ENCODE measurements at places on chromosomes 11 and 22.

DNA sequence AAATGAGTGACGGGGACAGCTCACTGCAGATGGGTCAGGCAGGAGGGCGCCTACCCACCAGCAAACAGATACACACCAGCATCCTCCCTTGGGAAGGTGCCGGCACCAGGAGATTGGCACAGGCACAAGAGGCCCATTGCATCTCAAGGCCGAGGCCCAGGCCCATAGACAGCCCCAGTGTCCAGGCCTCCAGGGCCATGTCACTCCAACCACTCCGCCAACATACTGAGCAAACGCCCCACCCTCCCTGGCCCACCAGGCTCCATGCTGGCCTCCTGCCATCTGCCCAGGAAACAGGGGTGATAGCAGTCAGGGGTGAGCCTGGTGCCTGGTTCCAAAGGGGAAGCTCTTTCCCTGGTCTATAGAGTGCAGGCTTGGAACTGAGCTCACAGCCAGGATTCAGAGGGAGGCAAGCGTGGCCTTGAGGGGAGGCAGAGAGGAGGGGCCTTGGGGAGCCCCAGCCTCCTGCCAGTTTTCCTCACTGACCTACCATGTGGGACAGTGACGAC, 34.7 kb downstream of the PISD start:
- no peak for DNase-seq

GRCh38 chr11:47466701-47467250, 17.8 kb upstream of the RAPSN start:
- DNase-seq: no peak

- no peak for DNase-seq
Measured at GRCh38 chr11:94142308-94143281, 14.0 kb downstream of the PANX1 start.

DNA sequence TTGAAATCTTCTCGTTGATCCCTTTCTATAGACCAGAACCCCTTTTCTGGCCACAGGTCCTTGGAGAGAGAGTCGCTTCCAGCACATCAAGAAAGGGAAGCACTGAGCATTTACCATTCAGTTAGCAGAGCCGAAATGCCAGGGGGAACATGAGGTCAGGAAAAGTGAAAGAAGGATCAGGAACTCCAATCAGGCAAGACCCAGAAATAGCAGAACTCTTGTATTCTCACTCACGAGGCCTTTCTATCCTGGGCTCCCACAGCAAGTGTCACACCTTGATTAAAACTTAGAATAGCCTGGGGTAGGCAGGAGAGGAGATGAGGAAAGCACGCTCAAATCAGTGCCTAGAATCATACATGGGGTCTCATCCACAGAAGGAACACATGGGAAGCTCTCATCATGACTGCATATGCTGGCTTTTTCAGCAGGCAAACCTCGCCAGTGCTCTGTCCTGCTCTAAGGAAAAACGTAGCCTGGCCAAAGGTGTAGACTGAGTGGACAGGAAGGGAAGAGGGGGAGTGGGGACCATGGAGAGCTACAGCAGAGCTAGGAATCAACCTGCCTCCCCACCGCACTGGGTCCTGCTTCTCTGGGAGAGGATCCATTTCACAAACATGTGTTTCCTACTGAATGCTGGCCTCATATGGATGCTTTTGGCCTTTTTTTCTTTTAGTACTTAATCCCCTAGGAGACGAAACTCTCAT, 40.5 kb downstream of the OPCML start:
- DNase-seq: no peak

DNA sequence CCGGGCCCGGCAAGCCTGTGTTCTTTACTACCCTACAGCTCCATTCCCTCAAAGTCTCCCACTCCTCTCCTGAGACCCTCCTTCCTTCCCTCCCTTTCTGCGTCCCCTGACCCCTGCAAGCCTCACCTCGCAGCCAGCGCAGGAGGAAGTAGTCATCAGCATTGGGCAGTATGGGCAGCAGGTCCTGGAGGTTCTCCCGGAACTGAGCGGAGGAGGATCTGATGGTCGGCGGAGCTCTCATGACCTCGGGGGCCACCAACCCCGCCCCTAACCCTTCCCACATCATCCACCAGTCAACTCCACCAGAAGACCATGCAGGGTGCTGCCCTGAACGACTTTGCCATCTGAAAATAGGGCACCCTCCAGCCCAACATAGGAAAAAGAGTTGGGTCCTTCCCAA, 1.9 kb downstream of the SEC14L4 start:
- no peak for DNase-seq

DNA sequence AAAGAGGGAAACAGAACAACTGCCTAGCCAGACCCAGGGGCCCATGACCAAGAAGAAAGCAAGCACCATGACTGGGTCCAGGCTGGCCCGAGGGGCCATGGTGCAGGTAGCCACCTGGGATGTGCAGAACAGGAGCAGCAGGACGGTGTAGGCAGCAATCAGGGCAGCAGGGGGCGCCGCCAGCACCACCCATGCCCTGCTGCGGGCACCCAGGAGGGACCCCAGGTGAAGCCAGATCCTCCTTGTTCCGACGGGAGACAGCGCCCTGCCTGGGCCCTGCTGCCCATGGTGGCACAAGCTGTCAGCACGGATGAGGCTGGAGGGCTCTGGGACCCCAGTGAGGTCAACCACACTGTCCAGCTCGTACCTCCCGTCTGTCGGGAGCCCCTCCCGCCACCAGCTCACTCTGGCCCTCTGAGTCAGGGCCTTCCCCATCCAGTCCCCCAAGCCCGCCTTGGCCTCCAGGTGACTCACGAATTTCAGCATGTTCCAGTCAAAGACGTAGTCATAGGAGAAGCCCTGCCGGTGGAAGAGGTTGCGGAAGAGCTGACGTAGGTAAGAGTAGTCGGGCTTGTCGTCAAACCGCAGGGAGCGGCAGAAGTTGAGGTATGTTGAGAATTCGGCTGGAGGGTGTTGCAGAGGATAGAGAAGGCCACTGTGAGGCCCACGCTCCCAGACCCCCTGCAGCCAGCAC, 18.8 kb downstream of the CSNK1E start:
- peak; percentile 69 for DNase-seq

GRCh38 chr11:14424096-14424495, 65.1 kb upstream of the RRAS2 start:
- no peak for DNase-seq

GRCh38 chr22:19941365-19942082, at the start of the genes COMT and TXNRD2:
Gene COMT (plus strand): TSS chr22:19941772. CDS start chr22:19962527, 20,755 bp downstream.
Gene TXNRD2 (minus strand): TSS chr22:19941818. CDS start chr22:19941803, 15 bp downstream.
- peak; percentile 81 for DNase-seq

DNA sequence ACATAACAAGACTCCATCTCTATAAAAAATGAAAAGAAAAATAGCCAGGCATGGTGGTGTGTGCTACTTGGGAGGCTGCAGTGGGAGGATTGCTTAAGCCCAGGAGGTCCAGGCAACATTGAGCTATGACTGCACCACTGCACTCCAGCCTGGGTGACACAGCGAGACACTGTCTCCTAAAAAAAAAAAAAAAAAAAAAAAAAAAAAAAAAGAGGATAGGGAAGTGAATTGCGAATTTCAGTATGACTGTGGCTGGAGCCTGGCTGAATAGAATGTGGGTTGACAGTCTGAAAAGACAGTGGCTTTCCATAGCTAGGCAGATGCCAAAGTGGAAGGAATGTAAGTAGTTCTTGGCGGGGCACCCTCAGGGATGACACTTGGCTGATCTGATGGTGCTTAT, 6.4 kb upstream of the LDHAL6A start:
- DNase-seq: no peak

GRCh38 chr11:74015919-74016684, 7.2 kb upstream of the UCP3 start:
- no peak for DNase-seq

GRCh38 chr11:34252651-34253050, 105.2 kb downstream of the ABTB2 start:
- no peak for DNase-seq

- no peak for DNase-seq
Measured at GRCh38 chr22:33958741-33959140, 38.5 kb upstream of the LARGE1 start.

DNA sequence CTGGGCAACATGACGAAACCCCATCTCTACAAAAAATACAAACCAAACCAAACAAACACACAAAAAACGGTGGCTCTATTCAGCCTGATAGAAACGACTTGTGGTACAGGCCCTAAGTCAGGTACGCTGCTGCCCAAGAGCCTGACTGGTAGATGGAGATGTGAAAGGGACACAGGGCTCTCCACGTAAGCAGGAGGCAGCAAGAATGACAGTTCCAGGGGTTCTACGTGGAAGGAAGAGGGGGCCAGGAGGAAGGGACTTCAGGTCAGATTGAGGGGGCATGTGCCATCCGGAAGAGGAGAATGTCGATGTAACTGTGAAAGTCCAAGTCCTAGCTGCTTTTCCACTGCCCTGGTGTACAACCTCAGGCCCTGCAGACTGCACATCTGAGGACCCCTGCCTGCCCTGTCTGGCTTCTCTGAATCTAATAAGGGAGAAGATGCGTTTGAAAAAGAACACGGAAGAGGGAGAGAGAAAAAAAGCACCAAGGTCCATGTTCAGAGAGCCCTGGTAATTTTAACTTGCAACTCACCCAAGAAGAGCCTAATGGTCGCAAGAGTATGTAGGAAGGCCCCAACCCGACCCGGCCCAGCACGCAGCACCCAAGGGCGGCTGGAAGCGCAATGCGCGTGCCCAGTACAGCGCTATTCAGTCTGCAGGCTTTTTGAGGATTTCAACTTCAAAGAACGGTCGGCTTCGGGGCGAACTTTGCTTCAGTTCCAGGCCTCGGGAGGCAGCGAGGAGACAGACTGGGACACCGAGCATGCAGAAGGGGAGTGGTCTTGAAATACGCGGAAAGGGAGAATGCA, 909 bp upstream of the ZNRD2 start:
- no peak for DNase-seq

DNA sequence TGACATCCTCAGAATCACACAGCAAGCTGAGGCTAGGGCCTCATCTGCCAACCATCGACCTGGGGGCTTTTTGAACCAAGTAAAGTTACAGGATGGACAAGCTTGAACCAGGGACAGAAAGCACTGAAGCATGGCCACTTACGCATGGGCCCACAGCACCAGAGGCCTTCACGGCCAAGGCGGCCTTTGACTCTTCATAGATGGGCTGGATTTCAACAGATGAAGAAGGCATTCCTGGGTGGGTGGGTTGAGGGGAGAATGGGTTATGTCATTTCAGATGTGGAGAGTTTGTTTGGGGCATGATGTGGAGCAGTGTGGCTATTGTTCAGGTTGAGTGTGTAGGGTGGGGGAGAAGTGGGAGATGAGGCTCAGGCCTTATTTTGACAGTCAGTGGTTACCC, 60.2 kb downstream of the LRRC32 start:
- DNase-seq: no peak

- no peak for DNase-seq
Measured at GRCh38 chr11:36132940-36133339, 156.3 kb downstream of the COMMD9 start.

Data from CD4-positive, alpha-beta T cell treated with Interleukin-17A for 4 hours (primary cell).